NCI-H1930 (cell line): ENCODE measurements at places on chromosomes 3 and 15.

DNA sequence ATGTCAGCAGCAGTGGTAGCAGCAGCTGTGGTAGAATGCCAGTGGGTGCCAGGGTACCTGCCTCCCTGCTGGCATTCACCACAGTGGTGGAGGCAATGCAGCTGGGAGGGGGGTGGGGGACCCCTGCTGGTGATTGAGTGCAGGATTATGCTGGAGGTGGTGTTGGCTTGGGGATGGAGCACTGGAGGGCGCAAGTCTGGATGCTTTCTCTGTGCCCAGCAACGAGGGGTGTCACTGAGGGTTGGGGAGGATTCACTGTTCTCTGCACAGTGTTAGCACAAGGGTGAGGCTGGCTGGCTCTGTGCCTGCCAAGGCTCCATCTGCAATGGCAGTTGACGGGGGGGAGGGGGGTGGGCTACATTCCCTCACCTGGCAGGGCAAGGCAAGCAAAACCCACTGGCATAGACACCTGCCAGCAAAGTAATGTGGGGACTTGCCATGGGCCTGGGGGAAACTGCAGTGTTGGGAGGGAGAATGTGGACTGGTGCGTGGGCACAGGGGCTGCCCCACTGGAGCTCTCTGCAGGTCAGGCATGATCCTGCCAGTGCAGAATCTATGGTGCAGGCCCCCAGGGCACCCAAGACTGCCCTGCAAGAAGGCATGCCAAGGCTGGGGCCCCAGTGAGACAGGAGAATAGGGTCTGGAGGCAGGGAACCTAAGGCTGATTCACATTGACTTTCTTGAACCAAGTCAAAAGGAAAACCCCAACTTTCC lies 64.3 kb downstream of the MINDY4B start:
- DNase-seq, result no peak

- no peak for DNase-seq
Measured at GRCh38 chr3:63975723-63976122, 47.6 kb downstream of the PSMD6 start.

- no peak for DNase-seq
Measured at GRCh38 chr3:13040361-13041074, 32.7 kb downstream of the IQSEC1 start.

DNA sequence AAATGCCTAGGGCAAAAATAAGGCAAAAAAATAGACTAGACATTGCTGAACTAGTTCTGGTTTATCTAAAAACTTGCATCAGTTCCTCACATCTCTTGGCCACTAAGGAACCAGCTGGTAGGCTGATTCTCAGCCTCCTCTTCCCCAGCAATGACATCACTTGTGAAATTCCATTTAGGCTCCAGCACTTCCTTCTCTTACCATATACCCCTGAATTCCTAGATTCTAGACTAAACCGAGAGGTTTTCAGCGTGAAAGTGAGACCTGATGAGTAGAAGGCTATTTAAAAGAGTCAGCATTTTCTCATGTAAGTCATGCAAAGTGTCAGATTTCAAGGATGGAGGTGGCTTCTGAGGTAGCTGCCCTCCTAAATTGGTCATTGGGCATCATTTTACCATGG lies 247.1 kb upstream of the CDIN1 start:
- no peak for DNase-seq

- no peak for DNase-seq
Measured at GRCh38 chr3:122727766-122728165, 47.1 kb downstream of the PARP14 start.
